ENCODE measurements at places on chromosomes 7 and 10.

DNA sequence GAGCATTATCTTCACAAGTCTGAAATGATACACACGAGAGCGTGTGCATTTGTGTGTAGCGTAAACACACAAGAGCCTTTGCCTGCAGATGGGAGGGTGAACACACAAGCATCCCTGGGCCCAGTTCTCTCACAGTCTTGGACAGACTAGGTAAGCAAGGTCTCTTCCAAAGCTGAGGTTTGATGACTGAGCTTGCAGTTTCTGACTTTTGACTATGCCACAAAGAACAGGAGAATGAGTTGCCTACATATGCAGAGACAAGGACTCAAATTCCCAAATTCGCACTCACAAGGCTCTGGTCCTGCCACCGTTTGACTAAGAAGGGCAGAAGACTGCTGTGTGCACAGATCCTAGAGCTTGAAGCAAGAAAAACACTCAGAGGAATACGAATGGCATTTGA, 55.8 kb downstream of the FAM53B start:
- no peak for DNase-seq

DNA sequence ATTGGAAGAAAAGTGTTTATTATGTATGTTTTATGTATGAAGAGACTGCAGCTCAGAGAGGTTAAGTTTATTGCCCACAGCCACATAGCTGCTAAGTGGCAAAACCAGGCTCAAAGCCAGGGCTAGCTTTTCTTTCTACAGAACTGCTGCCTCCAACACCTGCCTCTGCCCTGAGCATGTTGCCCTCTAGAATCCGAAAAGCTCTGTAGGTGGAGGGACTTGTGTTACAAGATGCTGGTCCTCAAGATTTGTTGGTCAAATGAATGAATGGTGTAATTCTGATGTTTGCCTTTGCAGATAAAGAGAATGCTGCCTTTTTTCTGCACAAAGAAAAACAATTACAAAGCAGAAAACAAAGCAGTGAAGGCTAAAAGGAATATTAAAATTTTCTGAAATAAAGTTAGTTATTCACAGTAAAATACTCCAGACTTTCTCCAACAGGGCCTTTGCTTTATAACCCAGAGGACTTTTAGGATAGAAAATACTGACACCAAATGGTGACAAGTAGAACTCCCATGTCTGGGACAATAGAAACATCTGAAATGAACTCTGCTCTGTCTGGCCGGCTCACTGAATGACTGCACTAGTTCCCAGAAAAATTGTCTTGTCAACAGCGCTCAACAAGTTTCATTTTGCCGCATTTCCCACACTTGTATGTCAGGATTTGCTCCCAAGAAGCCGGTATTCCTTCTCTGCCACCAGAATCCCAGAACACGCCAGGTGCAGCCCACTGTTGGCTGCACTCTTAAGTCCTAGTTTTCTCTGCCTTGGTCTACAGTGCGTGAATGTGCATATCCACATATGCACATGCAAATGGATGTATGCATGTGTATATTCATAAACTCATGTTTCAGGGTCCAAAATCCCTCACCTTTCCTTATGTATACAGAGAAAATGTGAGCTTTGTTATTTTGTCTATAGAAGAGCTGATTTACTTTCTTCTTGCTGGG, 11.0 kb upstream of the DNTT start:
- no peak for DNase-seq

GRCh38 chr10:126972635-126973414, 67.6 kb downstream of the DOCK1 start:
- DNase-seq: no peak

DNA sequence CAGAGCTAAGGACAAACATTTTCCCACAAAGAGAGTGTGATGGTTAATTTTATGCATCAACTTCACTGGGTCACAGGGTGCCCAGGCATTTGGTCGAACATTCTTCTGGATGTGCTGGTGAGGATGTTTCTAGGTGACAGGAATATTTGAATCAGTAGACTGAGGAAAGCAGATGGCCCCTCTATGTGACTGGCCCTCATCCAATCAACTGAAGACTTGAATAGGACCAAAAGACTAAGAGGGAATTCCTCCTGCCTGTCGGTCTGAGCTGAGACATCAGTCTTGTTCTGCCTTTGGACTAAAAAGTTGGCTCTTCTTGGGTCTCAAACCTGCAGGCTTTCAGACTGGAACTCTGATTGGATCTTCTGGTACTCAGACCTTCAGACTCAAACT, 44.4 kb downstream of the AFAP1L2 start:
- no peak for DNase-seq

DNA sequence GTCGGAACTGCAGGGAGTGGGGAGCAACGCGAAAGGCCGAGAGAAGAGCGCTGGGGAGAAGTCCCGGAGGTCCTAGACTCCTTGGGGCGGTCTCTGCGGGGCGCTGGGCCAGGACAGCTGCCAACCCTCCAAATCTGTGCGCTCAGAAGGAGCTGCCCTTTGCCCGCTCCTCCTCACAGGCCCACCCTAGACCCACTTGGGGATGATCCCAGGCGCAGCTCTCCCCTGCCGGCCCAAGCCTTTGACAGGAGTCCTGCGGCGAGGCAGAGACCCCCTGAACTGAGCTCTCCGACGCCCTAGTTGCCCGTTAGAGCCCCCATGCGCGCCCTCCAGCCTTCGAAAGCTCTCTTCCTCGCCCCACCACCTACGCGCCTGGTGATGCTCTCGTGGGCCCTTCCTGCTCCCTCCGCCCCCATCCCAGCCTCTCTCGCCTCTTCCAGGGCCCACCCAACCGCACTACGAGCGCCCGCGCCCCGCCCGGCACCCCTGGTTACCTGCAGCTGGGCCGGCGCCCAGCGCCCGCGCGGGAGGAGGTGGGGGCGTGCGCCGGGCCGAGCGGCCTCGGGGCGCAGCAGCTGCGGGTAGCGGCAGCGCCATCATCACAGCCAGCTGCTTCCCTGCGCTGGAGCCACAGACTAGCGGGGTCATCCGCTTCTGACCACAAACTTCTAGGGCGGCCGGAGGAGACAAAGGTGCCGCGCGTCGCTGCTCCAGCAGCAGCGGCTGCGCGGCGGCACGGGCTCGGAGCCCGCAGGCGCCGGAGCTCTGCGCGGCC, 353.4 kb downstream of the DNAJB6 start:
- DNase-seq: no peak

- no peak for DNase-seq
These were observed 123.7 kb downstream of the CNOT4 start for GRCh38 chr7:135386181-135386580.

DNA sequence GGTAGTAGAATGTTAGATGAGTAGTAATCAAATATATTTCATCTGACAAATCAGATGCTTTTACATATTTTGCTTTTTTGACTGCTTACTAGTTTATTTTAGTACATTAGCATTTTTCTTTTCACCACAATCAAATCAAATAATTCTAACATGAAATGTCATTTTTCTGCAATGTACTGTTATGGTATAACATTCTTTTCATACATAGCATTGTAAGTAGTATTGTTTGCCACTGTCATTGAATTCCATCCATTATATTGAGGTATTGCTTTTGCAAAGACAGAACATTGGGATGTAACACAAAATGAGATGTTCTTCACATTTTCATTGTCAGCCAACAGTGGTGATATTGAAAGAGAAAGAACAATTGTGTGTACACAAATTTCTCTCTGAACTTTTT, 107.4 kb downstream of the TRIL start:
- DNase-seq: no peak

DNA sequence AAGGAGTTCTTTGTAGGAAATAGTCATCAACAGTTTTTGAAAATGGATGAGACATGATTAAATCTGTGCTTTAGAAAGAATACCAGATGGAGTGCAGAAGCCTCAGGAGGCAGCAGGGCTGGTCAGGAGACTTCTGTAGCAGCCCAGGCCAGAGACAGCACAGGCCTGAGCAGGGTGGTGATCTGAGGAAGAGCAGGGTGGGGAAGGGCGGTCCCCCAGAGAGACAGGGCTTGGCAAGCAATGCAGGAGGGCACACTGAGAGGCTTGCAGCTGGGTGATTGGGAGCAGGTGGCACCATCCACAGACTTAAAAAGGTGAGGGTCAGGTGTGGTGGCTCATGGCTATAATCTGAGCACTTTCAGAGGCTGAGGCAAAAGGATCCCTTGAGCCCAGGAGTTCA, 4.3 kb upstream of the SMKR1 start:
- no peak for DNase-seq

DNA sequence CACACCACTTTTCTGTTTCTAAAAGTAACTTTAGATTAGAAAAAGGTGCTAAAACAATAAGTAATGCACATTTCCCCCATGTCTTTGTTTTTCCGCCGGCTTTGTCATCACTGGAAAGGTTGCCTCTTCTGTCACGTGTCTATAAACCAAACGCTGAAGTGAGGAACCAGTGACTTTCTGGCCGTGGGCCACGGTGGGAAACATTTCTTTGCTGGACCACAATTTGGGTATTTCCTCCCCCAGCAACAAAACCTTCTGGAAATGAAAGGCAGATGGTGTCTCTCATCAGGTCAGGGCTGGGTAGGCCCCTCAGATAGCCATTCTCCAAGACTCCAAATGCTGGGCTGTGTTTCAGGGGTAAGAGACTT, 174.5 kb downstream of the SH3PXD2A start:
- DNase-seq: no peak

DNA sequence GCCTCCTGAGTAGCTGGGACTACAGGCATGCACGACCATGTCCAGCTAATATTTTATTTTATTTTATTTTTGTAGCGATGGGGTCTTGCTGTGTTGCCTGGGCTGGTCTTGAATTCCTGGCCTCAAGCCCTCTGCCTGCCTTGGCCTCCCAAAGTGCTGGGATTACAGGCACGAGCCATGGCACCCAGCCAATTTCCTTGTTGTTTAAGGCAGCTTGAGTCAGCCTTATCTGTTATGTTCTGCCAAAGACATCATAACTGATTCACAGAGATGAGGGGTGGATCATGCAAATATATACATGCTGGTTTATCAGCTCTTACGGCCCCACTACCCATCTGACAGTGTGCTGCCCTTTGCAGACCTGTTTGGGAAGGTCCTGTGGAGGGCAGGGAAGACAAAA, 826.7 kb downstream of the TYW1 start:
- DNase-seq: no peak

Data from activated naive CD4-positive, alpha-beta T cell (primary cell).